Stimulated activated CD8-positive, alpha-beta memory T cell treated with anti-CD3 and anti-CD28 coated beads, Interleukin-15, amount 100 ng/mL, for 4 hours (primary cell): ENCODE measurements at places on chromosomes 1 and 21.

GRCh38 chr1:62269439-62269838 is 49.8 kb downstream of the KANK4 start:
- DNase-seq: no peak

- DNase-seq: no peak
These were observed 37.3 kb downstream of the ADARB1 start for GRCh38 chr21:45111703-45112102.

- no peak for DNase-seq
These were observed 56.8 kb downstream of the MTR start for GRCh38 chr1:236851871-236852270.

DNA sequence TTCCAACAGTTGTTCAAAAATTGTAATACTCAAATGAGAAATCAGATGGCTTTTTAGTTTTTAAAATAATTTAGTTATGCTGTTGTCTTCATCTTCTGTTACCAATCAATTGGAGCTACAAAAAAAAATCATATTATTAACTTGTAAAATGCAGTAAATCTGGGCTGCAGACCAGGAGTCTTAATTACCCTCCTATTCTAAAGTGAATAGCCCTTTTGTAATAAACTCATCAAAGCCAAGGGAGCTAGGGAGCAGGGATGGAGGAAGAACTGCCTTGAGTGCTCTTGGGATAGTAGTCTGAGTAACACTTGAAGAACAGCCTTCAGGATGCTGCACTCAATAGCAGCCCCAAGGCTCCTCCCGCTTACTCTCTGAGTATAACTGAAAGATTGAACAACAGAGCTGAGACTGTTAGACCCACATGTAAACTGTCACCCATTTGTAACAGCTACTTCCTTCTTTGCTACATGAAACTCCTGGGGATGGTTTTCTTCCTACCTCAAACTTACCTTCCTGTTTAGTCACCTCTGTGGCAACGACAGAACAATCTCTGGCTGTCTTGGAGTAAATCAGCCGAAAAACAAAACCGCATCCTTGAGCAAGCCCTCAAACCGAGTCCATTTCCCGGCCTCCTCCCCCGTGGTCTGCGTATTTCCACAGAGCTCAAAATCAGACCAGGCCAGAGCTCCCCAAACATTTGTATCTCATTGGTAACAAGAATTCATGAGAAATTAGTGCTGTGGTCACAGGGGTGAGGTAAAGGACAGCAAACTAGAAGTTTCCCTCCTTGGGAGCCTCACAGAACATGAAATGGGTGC is 55.9 kb downstream of the CD58 start:
- DNase-seq: no peak

GRCh38 chr1:89815611-89816010 is 5.2 kb upstream of the LRRC8D start:
- DNase-seq: no peak

DNA sequence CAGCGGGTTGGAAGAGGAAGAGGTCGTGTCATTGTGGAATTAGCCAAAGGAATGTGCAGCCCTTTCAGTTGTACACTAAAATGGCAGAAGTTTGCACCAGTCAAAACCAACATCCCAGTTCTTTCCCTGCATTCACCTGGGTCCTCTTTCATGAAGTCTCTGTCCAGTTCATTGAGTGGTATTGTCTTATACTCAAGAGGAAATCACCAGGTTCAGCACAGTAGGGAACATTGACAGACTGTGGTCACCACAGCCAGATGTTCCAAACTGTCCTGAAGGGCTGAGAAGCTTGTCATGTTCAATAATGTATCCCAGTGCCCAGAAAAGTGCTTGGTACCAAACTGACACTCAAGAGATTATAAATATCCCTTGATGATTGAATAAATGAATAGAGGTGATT is 131.6 kb downstream of the GLUL start:
- DNase-seq: no peak

GRCh38 chr1:246437961-246438360 is 69.1 kb downstream of the SMYD3 start:
- no peak for DNase-seq

- DNase-seq: no peak
These were observed 133.7 kb upstream of the CTTNBP2NL start for GRCh38 chr1:112262316-112262715.

- DNase-seq: no peak
These were observed 3.7 kb upstream of the SHISAL2A start for GRCh38 chr1:52629325-52629643.

GRCh38 chr1:78004719-78005447 is at the start of gene DNAJB4:
Gene DNAJB4, plus strand, starts transcription at chr1:78004939. Its CDS starts 172 bp downstream, at chr1:78005111.
- DNase-seq: no peak

DNA sequence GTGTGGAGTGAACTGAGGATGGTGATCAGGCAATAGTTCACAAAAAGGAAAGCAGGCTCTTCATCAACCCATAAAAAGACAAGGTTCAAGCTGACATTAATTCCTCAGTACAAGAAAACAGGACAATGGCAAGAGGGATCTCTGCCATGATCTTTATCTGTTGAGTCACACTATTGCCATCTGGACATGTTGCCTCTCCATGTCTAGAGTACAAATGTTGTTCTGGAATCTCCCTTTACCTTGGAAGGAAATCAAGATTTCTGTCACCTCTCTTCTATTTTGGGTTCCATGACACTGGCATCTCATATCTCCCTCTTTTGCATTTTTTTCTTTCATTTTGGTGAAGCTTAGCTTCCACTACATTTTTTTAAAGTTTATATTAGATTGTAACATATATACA is 329.1 kb downstream of the USP25 start:
- no peak for DNase-seq

DNA sequence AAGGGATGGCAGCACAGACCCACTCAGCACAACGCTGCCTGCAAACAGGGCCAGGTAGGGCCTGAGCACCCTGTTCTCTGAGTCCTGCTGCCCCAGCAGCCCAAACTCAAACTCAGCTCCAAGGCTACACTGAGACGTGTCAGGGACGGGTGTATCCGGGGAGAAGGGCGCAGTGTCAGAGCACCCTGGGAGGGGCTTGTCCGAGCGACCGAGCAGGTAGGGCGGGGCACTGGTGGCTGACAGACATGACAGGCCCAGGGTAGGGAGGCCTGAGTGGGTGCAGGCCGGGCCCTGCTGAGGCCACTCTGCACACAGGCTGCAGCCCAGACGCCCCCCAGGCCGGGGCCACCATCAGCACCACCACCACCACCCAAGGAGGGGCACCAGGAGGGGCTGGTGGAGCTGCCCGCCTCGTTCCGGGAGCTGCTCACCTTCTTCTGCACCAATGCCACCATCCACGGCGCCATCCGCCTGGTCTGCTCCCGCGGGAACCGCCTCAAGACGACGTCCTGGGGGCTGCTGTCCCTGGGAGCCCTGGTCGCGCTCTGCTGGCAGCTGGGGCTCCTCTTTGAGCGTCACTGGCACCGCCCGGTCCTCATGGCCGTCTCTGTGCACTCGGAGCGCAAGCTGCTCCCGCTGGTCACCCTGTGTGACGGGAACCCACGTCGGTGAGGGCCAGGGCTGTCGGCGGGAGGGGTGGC is 5.5 kb downstream of the SCNN1D start:
- no peak for DNase-seq

- no peak for DNase-seq
These were observed 31.9 kb downstream of the SEC16B start for GRCh38 chr1:177937931-177938330.

DNA sequence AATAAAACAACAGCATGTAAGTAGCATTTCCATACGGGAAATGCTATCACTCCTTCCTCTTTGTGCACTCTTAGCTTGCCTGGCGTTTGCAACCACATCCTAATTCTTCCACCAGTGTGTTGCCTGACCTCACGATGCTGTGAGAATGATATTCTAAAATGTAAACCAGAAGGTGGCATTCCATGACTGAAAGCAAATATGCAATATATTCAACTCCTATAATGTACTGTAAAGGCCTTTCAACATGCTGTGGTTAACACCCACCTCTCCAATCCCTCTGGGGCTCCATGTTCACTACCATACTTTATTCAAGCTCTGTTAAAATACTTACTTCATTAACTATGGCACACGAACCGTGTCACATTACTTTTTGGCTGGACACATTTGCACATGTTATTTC is 420.6 kb upstream of the DEPDC1 start:
- DNase-seq: no peak

DNA sequence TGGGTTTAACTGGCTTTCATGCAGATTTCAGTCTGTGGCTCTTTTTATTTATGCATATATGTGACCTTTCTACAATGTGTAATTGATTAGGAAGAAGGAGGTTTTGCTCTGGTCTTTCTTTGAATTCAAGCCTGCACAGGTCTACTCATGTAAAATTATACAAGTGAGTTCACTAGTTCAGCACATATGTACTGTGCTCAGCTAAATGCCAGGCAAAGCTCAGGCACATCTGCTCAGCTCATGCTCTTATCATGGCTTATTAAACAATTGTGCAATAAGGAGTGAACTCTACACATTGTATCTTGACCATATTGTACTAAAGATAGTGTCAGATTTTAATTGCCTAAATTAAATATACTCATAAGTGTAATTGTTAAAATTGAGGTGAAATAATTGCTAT is 378.4 kb downstream of the ADGRL2 start:
- no peak for DNase-seq

GRCh38 chr1:230743899-230744298 is 3.3 kb upstream of the CAPN9 start:
- DNase-seq: no peak

DNA sequence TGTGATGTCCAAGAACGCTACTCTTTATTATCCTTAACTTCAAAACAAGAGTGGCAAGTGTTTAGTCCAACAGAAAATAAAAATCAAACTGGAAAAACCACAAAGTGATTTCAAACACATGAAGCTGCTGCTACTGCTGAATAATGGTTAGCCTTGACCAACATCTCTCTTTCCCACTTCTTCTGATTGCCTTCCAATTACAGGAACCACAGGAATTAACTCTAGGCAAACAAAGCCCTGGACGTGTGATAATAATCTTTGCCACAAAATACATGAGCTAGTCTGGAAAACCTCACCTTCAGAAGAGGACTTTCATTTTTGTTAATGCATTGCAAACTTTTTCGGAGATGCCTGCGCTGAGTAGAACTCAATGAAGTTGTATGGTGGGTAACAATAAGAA is 48.6 kb upstream of the COL11A1 start:
- DNase-seq: no peak

DNA sequence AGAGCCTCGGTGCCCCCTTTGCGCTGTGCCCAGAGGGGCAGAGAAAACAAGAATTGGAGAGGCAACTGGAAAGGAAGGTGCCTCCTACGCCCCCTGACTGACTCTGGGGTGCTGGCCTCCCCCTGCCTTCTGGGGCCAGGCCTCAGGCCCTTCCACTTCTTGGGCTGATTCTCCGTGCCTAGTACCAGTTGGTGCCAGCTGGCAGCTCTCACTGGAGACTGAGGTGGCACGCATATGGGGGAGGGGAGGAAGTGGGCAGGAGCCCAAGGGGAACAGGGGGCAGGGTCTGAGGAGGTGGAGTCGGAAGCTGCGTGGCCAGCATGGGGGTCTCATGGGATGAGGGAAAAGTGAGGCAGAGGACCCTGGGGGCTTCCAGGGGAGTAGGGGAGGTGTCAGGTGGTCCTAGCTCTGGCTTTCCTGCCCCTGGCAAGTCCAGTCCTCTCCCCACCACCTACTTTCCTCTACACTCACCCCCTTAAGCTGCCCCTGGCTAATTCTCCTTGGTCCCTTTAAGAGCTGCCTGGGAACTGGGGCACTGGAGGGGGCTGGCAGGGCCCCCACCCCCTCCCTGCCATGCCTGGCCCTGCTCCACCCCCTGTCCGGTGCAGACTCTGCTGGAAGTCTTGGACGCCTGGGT is 6.5 kb upstream of the SEMA4A start:
- DNase-seq: no peak

DNA sequence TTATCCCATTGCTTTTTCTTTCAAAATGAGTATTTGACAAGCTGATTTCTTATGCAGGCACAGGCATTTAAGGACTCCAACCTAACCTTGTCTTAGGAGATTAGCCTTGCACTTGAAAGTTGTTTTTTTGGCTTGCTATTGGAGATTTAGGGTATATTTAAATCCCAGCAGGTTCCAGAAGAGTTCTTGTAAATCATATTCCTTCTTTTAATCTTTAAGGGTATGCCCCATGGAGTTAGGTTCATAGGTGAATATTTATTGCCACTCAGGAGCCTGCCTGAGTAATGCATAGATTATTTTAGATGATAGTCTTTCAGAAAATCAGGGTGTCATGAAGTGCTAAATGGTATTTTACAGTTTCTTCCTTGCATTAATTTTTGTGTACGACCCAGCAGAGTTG is 146.5 kb downstream of the PATJ start:
- DNase-seq: no peak

DNA sequence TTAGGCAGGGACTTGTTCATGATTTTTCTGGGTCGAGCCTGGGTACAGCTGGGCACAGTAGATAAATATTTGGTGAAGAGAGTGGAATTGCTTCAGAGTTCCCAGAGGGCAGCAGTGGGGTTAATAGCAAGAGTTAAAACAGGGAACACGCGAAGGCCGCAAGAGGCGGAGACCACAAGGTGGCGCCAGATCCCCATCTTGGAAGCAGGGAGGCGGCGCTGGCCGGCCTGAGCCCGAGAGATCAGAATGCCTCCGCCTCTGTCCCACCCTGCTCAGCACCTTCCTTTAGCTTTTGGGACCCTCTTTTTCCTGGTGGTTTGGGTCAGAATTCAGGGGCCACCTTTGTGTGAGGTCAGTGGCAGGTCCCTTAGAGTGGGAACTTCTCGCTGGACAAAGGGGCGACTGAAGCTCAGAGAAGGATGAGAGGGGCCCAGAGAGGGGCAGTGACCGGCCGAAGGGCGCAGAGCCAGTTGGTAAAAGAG is 6.5 kb upstream of the PADI2 start:
- DNase-seq: peak; percentile 39

DNA sequence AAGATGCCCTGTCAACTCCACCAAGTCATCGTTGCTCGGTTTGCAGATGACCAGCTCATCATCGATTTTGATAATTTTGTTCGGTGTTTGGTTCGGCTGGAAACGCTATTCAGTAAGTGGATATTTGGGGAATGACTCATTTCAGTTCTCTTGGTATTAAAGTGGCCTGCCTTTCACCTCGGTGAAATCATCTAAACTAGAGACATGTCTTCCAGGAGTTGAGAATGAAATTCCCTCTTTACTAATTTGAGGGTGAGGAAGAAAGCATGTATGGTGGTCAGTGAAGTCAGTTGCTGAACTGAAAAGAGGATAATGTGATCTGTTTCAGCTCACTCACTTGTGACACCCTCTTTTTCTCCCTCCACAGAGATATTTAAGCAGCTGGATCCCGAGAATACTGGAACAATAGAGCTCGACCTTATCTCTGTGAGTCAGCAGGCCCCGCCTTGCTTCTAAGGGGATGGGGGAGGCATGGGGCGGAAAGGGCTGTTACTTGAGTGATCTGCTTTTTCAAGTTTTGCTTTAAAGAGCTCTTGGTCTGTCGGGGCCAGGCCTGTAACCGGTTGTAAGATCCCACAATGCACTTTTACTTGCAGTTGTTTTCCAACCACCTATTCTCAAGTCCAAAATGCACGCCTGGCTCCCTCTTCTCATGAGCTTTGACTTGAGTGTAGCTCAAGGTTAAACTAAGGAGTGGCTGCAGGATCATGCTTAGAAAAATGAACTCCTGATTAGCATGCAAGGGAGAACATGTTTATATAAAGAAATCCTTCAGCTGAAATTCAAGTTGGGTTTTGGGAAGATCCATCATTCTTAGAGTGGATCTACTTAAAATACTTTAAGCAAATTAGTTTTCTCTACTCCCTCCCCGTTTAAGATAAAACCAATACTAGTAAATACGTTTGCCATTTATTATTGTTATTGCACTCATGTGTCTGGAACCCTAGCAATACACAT is 59.8 kb downstream of the CAPN2 start:
- DNase-seq: no peak
